ENCODE measurements at places on chromosomes 2 and 18.

DNA sequence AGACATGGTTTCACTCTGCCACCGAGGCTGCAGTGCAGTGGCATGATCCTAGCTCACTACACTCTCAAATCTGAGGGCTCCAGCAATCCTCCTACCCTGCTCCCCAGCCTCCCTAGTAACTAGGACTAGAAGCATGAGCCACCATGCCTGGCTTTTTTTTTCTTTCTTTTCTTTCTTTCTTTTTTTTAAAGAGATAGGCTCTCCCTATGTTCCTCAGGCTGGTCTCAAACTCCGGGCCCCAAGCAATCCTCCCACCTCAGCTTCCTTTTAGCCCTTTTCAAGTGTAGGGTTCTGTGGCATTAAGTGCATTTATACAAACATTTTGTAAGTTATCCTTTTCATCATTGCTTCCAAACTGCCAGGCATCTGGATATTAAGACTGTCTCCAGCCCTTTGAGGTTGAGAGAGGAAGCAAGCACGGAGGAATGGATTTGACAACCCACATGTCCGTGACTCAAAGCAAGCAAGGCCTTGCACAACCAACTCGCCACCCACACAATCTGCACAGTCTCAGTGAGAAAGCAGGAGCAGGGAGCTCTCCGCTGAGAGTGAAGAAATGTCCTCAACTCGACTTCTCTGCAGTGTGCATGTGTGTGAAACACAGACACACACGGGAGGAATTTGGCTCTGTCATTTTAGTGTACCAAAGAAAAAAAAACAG lies 65.6 kb downstream of the ATP8B1 start:
- peak; percentile 88 for DNase-seq

DNA sequence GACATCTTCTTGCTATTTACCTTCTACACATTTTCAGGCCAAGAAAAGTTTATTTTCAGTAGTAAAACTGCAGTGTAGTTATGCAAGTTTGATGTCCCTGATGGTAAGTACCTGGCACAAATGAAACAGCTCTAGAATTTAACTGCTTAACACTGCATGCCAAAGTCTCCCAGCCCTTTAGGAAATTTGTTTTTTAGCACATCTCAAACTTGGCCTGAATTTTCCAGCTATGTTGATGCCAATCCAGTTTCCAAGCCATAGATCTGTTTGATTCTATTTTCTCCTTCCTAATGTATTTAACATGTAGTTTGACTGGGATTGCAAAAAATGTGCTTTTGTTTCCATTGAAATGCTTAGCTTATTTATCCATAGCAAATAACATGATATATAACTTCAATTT lies 29.3 kb upstream of the ZNF385B start:
- DNase-seq: no peak

GRCh38 chr2:117737846-117738245 lies 76.6 kb upstream of the DDX18 start:
- no peak for DNase-seq

DNA sequence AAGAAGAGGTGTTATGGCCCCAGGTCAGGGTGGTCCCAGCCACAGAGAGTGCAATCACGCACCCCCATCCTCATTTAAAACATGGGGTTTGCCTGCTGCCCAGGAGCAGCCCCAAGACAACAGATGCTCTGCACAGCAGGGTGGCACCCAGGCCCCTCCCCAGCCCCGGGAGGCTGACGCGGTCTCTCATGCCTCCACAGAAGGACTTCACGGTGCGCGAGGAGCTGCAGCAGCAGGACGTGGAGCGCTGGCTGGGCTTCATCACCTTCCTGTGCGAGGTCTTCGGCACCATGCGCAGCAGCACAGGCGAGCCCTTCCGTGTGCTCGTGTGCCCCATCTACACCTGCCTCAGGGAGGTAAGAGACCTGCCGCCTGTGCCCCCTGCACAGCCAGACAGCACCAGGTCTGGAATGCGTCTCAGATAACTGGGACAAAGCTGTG lies 133.7 kb downstream of the SMAD7 start:
- no peak for DNase-seq

GRCh38 chr2:47490406-47490805 lies 87.5 kb downstream of the MSH2 start:
- DNase-seq: no peak

- DNase-seq: no peak
Observed at GRCh38 chr2:10831400-10831985, 18.9 kb upstream of the PDIA6 start.

DNA sequence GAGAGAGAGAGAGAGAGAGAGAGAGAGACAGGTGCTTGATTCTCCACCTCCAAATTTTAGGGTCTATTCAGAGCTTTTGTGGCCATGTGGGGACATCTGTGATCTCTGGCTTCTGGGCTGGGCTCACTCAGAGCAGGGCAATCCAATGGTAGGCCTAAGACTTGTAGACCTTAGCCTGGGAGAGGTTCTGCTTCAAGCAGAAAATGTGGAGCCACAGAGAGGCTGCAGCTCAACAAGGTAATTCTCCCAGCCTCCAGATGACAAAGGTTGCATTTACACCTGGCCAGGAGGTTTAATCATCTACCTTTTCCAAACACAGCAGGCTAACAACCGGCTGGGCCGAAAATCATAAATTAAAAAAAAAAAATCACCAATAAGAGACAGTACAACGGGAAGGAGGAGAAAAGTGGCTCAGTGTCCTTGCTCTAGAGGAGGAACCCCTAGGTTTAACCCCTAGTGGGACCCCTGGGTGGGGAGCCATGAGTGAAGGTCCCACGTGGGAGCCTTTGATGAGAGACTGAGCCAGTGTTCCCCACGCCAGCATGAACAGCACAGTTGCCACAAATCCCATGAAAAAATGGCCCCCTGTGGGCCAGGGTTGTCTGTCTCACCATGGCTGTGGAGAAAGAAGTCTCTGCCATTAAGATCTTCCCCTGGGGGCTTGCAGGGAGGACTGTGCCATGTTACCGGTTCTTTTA lies 124.0 kb upstream of the GATA6 start:
- no peak for DNase-seq

GRCh38 chr2:120939595-120940318 lies 204.1 kb downstream of the GLI2 start:
- no peak for DNase-seq

DNA sequence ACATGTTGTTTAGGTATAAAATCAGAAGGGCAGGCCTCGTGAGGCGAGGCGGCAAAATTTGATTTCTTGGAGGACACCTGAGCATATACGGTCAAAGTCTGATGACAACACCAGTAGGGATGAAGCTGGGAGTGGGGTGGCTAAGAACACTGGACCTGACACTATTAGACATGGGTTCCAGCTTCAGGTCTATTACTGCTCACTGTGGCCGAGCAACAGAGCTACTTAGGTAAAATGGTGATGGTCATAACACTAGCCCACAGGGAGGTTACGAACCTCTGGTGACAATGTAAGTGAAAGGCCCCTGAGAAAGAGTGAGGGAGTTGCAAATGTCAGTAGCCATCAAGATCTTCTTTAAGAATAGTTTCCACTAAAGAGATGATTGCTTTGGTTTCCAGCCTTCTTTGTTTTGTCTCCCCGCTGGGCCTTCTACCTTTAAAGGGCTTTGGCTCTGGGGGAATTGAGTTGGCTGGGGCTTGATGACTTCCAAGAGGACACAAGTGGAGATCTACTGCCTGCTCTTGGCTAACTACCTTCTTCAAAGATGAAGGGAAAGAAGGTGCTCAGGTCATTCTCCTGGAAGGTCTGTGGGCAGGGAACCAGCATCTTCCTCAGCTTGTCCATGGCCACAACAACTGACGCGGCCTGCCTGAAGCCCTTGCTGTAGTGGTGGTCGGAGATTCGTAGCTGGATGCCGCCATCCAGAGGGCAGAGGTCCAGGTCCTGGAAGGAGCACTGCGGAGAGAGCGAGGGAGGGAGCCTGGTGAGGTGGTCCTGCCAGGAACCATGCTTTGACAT lies 3.5 kb downstream of the IL1B start:
- DNase-seq: no peak

- DNase-seq: no peak
Observed at GRCh38 chr2:231672617-231673347, 35.5 kb upstream of the PTMA start.

GRCh38 chr2:88059979-88060906 lies 4.7 kb upstream of the KRCC1 start:
- DNase-seq: no peak

- no peak for DNase-seq
Observed at GRCh38 chr18:68841301-68841700, 43.4 kb downstream of the CCDC102B start.

DNA sequence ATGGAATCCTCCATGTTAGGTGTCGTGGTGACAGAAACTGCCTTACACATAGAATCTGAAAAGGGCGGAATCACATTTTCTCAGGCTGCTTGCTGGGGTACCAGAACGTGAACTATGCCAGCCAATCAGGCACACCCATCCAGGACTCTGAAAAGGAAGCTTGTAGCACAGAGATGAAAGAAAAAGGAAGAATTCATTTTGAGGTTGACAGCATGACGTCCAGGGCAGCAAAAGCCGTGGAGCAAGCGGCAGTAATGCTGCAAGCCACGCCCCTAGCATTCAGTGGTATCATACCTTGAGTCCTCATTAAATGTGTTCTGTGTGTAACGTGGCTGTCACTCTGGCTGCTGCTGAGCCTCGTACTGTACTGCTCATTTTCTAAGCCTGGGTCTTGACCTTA lies 304.0 kb downstream of the DYSF start:
- DNase-seq: no peak

DNA sequence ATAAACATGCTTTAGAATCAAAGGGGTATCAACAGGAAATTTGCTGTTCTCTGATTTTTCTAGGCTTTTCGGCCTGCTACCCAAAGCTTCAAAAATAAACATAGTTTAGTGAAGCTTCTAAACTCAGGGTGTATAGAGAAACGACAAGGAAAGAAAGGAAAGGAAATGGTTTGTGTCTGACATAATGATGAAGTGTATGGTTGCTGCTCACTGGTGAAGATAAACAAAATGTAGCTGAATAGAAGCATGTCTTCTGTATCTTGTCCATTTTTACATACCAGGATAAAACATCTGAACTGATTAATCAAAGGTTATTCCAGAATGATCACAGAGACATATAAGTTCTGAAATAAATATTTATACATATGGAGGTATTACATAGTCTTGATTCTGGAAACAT lies 1324.6 kb upstream of the NRXN1 start:
- DNase-seq: no peak

- no peak for DNase-seq
Observed at GRCh38 chr2:209582281-209582680, 158.4 kb downstream of the MAP2 start.

DNA sequence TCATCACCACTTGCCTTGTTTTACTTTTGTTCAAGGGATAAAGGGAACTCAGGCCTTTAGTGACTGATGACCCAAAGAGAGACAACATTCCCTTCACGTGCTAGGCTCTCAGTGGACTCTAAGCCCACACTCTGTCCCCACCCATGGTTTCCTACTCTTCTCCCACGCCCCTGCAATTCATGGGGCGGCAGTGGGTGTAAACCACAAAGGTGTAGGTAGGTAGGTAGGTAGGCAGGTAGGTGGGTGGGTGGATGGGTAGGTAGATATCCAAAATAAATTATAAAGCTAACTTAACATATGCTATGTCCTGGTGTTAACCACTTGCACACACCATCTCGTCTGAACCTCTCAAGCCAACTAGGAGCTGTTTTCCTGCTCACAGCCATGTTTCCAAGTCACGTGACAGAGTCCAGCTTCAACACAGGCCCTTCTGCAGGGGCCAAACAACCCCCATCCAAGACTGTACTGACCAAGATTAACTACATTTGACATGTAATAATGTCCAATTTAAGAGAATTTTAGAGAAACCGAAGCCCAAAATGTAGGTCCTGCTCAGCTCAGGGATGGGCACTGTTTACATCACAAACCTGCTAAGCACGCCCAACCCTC lies 33.7 kb downstream of the DNMT3A start:
- no peak for DNase-seq

GRCh38 chr2:149544692-149545091 lies 42.9 kb downstream of the MMADHC start:
- DNase-seq: no peak

GRCh38 chr2:7403092-7403775 lies 486.0 kb downstream of the RNF144A start:
- DNase-seq: no peak

GRCh38 chr18:25446972-25447371 lies 95.0 kb upstream of the ZNF521 start:
- no peak for DNase-seq

- no peak for DNase-seq
Observed at GRCh38 chr2:46504685-46505471, 25.5 kb downstream of the TMEM247 start.

- no peak for DNase-seq
Observed at GRCh38 chr2:119609337-119609736, 65.1 kb downstream of the CFAP221 start.

- no peak for DNase-seq
Observed at GRCh38 chr18:79246309-79247108, 149.2 kb upstream of the NFATC1 start.

GRCh38 chr2:2296400-2296799 lies 34.7 kb downstream of the MYT1L start:
- DNase-seq: no peak

- DNase-seq: no peak
Observed at GRCh38 chr2:74334931-74335333, 8.3 kb downstream of the SLC4A5 start.

DNA sequence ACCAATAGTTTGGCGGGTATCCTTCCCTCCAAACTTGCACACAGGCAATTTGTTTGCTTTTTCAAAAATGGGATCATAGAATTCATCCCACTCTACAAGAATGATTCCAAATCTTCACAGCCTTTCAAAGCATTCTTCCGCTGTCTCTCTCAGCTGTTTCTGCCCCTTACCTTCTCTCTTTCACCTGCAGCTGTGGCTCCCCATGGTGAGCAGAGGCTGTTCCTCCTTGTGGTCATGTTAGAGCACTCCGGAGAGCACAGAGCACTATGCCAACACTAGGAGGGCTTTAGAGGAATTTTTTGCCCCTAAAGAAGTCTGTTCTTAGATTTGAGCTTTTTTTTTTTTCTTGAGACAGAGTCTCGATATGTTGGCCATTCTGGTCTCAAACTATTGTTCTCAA lies 30.4 kb downstream of the MTHFD2 start:
- no peak for DNase-seq
